ENCODE measurements at places on chromosomes 6 and 20.

DNA sequence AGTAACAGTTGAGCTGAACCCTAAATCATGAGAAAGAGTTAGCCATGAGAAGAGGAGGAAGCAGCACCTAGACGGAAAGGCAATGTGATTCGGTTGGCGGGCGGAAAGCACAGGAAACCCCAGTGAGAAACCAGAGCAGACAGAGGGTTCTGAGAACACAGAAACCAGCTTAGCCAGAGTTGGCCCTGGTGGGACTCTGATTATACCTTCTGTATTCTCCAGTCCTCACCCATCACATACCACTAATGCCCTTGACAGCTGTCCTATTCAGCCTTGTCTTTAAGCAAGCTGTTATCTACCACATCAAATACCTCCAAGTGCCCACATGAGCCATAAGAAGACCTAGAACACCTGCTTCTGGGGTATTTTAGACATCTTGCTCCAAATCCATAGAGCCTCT is 58.9 kb upstream of the LRRC1 start:
- no peak for DNase-seq

GRCh38 chr6:118663993-118664985 is 12.9 kb upstream of the CEP85L start:
- no peak for DNase-seq

DNA sequence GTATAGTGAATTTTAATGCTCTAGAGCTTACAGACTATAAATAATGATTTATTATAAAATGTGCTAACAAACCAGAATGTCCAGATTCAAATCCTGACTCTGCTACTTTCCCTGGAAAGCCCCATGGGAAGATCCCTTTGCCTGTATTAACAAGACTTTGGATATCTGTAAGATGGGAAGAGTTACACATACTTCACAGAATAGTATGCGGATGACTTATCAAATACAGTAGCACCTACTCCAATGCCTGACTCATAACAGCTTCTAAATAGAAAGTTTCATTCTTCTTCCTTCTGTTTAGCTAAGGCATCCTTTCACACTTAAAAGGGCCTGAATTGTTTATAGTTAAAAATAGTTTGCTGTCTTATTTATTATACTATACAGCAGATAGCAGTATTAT is 166.3 kb downstream of the KCNQ5 start:
- DNase-seq, result no peak

GRCh38 chr6:27545271-27546046 is 72.6 kb upstream of the ZNF184 start:
- no peak for DNase-seq

DNA sequence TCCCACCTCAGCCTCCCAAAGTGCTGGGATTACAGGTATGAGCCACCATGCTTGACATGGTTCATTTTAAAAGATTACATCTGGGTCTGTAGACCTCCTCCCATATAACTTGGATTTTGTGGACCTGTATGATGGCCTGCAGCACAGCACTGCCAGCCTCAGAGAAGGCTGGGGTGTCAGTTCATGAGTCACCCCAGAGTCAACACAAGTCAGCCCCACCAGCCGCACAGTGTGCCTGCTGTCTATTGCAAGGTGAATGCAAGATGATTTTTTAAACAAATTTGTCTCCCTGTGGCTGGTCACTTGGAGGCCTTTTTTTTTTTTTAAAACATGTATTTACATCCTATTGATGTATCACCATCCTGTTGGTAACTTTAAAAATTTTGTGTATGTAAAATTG is 76.7 kb downstream of the RREB1 start:
- no peak for DNase-seq

DNA sequence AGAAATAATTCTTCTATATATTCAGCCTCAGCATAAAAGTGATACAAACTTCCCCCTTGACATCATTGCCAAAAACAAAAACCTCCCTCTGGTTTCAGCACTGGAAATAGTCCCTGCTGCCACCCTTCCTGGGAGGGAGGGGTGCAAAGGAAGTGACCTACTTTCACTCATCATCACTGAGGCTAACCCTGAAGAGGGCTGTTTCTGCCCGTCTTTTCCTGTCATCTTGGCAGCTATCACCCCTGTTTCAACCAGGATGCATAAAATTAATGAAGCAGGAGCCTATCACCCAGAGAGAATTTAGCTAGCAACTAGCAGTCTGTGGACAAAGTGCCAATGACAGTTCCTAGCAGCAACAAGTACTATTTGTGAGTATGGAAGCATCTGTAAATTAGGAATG is 397.8 kb downstream of the LAMA2 start:
- no peak for DNase-seq

DNA sequence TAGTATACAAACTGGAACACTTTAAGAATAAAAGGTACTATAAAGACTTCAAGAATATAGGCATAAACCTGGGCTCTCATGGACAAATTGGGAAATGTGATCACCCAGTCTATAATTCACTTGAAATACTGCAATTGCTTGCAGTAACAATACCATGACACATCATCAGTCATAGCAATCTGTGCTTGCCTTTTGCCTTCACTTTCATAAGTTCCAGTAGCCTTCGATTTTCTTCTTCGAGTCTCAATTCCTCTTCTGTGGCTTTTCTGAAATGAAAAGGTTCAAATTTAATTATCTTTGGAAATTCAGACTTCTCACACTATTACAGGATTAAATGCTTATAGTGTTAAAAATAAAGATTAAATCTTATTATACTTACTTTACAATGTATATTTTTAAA is 96.3 kb upstream of the ZBTB24 start:
- no peak for DNase-seq
